ENCODE measurements at places on chromosomes 6 and 20.

DNA sequence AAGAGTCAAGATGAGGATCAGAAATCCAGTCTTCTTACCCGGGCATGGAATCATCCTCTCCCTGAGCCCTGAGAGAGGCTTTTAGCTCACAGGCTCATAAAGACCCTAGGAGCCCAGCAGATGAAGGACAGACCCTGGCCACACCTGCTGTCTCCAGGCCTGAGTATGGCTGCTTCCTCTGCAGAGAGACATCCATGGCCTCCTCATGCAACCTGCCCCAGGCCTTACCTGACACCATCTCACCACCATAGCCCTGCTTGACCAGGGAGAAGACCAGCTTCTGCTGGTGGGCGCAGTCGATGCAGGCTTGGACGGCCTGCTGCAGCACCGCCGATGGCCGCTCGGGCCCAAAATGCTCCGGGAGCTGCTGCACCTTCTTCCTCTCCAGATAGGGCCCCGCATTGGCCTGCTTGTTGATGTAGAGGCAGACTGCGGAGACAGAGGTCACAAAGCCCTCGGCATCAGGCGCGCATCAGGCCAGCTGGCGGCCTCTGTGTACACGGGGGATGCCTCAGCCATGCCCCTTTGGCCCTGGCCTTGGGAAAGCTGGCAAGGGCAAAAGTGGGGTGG lies 77.6 kb downstream of the SCML4 start:
- DNase-seq, result no peak

- DNase-seq, result no peak
Measured at GRCh38 chr20:54167909-54168872, 5.6 kb downstream of the CYP24A1 start.

DNA sequence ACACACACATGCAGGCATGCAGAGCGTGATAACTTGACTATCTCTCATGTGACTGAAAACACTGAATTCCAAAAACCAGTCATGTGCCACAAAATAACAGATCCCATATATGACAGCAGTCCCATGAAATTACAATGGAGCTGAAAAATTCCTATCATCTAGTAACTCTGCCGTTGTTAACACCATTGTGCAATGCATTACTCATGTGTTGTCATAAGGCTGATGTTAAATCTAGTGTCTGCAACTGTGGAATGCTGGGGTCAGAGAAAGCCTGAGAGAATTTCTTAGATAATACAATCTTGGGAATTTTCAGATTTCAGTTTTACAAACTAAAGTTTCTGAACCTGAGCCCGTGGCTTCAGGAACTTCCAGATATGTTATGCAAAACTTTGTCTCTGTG lies 70.2 kb downstream of the LYRM4 start:
- DNase-seq, result no peak

- no peak for DNase-seq
Measured at GRCh38 chr20:33917831-33918525, 75.7 kb upstream of the RALY start.

- no peak for DNase-seq
Measured at GRCh38 chr6:36283608-36284007, 13.7 kb downstream of the PNPLA1 start.

DNA sequence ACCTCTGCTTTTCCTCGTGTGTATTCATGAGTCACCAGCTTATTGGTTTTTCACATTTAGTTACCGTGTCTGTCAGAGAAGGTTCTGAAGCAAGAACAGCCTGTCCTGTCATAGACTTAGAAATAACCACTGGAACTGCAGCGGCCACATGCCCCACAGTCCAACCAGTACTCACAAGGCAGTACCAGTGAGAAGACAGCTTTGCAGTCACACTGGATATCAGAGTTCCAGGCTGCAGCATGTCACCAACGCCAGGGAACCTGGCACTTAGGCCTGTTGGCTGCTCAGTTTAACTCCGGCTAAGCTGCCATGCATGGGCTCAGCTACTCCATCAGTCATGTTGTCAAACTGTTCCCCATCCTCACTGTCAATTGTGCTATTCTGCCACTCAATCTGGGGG lies 40.1 kb downstream of the ADNP start:
- DNase-seq, result no peak

DNA sequence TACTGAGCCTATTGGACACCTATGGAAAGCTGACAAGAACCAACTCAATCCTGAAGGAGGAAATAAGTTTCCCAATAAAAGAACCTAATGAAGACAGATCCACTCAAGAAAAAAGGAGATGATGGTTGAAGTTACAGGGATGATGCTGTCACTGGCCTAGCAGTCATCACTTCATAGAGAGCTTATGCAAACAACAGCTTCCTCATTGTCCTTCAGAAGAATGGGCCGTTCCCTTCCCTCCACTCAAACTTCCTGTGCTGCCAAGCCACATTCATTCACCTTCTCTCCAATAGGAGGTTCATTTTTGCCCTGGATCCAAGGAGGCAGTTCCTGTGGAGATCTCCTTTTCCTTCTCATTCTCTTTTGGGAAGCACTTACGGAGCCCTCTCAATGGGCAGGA lies 13.8 kb upstream of the PM20D2 start:
- no peak for DNase-seq

GRCh38 chr6:125194941-125195340 lies 41.4 kb downstream of the TPD52L1 start:
- no peak for DNase-seq

DNA sequence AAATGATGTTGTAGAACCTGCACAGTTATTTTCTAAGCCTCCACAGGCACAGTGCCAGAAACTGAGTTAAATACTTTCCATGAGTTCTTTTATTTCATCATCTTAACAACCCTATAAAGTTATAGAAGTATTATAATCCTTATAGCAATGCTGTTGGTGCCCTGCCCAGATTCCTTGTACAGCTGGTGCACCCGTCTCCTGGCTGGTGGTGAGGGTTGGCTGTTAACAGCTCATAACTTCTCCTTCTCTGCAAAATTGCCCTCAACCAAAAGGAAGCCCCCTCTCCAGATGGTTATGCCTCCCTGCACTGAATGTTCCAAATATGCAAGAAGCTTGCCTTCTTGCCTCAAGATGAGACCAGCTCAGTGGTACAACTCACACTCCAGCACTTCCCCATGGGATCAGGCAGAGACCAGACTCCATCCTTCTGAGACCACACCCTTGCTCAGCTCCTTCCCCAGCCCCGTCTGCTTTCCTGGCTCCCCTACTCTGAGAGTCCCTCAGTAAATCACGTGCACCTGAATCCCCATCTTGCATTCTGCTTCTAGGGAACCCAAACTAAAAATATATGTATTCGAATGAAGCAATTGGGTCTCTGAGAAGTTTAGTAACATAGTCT lies 304.4 kb upstream of the PLCB4 start:
- DNase-seq, result no peak

DNA sequence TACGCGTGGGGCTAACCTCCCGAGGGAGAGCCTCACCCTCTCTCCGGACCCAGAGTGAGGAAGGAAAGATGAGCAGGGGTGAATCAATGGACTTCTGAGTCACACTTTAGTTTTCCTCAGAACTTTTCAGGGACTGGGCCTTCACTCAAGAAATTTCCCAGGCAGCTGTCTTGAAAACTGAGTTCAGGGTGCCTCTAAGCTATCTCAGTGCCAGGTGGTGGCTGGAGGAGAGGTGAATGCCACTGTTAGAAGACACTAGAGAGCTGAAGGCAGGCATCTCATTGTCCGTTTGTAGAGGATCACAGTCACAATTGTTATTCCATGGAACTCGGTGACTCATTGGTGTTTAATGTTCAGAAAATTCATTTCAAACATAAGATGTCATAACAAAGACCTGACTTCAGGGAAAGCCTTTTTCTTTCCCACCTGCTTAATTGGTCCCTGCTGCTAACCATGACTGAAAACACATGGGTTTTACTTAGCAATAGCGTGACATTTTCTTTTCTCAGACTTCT lies 5.3 kb upstream of the SERPINB6 start:
- DNase-seq, result no peak

DNA sequence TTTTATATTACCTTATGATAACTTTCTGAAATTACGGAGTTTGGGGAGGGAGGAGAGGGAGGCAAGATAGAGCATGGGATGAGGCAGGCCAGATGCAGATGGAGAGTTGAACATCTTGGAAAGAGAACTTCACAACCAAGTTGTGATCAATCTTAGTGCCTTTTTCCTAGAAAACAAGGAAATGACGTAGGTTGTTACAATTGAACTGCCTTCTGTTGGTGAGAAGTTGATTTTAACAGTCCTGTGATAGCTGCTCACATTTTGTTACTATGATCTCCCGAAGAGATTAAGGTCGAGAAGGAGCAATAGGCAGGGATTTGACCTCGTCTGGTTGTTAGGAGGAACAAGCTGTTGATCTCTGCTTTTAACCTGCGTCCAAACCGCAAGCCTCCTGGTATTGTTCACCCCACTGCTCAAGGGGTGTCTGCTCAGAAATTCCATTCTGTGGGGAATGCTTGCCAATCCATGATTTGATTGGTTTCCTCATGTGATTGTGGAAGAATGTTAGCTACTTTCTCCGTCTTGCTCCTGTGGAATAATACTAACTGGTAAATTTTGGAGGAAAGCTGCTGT lies 35.1 kb downstream of the TIAM2 start:
- no peak for DNase-seq

DNA sequence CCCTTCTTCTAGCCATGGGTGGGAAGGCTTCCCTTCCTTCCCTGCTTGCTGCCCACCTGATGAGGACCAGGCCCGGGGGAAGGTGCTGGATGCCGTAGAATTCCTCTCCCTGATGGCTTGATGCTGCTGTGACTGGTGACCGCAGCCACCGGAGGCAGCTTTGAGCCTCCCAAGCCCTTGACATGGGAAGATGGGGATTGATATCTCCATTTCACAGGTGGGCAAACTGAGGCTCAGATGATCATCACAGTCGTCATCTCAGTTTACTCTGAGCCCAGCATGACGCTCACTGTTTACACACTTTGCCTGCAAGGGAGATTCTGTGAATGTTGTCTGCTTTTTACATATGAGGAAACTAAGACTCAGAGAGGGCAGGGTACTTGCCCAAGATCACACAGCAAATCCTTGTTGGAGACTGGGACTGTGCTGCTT lies 43.9 kb downstream of the SRC start:
- no peak for DNase-seq

GRCh38 chr6:150024646-150025155 lies 631 bp downstream of the RAET1L start:
- no peak for DNase-seq

GRCh38 chr6:4759997-4760396 lies 16.2 kb upstream of the CDYL start:
- no peak for DNase-seq

- no peak for DNase-seq
Measured at GRCh38 chr20:19785983-19786285, 27.9 kb downstream of the RIN2 start.

- no peak for DNase-seq
Measured at GRCh38 chr6:147774856-147775255, 266.4 kb downstream of the SAMD5 start.

GRCh38 chr6:39917329-39917728 lies 16.9 kb downstream of the MOCS1 start:
- DNase-seq, result no peak

DNA sequence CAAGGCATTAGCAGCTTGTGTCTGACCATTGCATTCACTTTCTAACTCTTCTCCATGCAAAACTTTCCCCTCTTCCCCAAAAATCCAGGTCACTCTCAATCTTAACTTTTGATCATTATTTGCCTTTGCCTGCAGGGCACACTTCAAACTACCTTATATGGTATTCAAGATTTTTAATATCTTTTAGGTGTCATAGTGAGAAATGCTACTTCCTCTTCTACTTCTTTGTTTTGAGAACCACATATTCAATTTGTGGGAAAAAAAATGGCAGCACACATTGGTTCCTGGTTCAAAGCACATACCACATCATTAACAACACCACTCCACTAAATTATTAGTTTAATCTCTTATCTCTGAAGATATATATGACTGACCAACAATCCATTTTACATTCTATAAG lies 1267.0 kb upstream of the CITED2 start:
- DNase-seq, result no peak

GRCh38 chr6:124770784-124771183 lies 191.5 kb upstream of the RNF217 start:
- DNase-seq, result no peak

DNA sequence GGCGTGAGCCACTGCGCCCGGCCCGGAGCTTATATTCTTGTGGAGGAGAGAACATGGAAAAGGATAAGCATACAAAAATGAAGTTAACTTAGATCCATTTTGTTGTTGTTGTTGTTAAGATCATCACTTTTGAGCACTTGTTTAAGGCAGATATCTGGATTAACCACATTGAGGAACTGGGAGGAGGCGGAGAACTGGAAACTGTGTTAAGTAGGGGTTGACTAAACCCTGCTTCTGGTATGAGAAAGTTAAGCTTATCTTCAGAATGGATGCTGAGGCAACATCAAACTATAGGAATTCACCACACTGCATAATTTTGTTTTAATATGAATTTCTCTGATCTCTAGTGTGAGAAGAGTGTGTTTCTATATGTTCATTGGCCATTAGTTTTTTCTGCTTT lies 57.6 kb downstream of the GCNT2 start:
- DNase-seq, result no peak

DNA sequence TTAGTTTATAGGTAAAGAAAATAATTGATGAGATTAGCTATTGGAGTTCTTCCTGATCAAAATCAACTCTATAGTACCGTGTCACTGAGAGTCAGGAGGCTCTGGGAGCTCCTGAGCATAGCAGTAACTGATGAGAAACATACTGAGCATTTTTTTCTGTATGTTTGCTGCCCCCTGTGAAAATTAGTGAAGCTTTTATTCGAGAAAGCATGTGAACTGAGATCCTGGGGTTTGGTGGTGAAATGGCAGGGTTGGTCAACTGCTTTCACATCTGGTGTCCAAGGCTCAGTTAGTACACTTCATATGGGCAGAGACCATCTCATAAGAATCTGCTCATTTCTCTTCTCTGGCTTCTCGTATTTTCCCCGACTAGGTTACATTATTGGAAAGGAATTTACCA lies 4.1 kb upstream of the ABT1 start:
- DNase-seq, result no peak

GRCh38 chr6:1709234-1709641 lies 99.5 kb downstream of the FOXC1 start:
- no peak for DNase-seq

DNA sequence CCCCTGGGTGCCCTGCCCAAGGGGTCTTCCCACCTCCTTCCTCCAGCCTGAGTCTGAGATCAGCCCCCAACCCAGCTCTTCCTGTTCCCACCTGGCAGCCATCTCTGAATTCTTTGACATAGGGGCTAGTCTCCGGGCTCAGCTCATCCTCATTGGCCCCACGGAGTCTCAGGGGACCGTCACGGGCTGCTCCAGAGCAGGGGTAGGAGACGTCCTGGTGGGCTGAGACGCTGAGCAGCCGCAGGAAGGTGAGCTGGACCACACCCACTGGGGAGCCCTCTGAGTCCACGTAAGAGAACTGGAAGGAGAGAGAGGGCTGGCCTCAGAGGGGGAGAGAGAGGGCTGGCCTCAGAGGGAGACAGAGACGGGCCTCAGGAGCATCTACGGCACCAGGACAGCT lies 28.1 kb downstream of the COL11A2 start:
- no peak for DNase-seq

DNA sequence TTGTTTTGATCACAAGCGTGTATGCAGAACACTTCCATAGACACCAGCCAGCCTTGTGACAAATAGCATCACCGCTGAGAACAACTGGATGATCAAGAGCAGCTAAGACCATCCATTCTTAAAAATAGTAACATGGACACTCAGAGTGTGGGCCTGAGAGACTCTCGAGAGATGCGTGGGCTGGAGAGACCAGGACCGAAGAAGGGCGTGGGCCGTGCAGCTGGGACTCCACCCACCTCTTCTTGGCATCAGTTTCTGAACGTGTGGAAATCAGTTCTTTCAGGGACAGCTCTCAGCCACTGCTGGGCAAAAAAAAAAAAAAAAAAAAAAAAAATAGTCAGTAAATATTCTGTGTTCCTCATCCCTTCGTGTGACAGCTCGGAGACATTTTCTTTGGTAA lies 314.5 kb upstream of the CDH4 start:
- no peak for DNase-seq
